ENCODE measurements at places on chromosomes 12 and 14.

DNA sequence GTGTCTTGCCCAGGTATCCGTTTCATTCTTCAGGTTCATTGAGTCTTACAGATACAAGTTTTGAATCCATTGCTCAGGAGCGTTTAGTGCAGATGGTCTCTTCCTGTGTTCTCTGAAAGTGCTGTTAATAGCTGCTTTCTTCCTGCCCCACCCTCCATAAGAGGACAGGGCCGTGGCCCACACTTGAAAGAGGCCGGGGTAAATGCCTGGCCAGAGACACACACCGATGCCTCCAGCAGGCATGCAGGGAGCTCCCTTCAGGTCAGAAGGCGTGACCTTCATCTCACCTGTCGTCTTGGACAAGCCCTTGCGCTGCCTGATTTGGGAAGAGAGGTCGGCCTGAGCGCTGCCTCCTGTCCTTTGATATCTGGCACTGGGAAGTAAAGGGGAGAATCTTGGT is 11.6 kb downstream of the PRKAB1 start:
- DNase-seq: no peak

DNA sequence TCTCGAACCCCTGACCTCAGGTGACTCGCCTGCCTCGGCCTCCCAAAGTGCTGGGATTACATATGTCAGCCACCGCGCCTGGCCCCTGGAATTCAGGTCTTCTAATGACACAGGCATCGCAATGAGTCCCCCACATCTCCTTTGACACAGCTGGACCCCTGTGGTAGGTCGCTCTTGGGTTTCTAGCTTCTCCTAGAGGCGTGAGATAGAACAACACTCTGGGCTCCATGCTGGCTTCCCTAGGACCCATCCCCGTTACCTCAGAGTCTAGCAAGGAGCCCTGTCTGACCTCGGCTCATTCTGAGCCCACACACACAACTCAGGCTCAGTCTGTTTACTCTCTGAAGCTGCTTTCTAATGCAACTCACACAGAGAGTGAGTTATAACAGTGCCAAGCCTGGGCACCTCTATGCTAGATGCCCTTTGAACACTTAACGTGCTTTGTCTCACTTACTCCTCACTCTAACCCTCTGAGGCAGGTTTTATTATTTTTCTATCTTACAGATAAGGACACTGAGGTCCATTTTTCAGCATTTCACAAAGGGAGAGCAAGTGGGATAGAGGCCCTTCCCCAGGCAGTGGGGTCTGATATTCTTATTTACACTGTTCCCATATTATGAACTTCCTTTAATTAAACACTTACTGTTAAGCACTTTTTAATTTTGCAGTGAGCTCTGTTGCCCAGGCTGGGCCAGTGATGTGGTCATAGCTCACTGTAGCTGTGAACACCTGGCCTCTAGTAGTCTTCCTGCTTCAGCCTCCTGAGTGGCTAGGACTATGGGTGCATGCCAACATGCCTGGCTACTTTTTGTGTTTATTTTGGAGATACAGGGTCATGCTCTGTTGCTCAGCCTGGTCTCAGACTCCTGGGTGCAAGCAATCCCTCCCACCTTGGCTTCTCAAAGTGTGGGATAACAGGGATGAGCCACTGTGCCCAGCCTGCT is 40.6 kb upstream of the RBM19 start:
- DNase-seq: no peak

- DNase-seq: peak; percentile 60
Observed at GRCh38 chr12:94458877-94459727, 565 bp downstream of the CEP83 start.

DNA sequence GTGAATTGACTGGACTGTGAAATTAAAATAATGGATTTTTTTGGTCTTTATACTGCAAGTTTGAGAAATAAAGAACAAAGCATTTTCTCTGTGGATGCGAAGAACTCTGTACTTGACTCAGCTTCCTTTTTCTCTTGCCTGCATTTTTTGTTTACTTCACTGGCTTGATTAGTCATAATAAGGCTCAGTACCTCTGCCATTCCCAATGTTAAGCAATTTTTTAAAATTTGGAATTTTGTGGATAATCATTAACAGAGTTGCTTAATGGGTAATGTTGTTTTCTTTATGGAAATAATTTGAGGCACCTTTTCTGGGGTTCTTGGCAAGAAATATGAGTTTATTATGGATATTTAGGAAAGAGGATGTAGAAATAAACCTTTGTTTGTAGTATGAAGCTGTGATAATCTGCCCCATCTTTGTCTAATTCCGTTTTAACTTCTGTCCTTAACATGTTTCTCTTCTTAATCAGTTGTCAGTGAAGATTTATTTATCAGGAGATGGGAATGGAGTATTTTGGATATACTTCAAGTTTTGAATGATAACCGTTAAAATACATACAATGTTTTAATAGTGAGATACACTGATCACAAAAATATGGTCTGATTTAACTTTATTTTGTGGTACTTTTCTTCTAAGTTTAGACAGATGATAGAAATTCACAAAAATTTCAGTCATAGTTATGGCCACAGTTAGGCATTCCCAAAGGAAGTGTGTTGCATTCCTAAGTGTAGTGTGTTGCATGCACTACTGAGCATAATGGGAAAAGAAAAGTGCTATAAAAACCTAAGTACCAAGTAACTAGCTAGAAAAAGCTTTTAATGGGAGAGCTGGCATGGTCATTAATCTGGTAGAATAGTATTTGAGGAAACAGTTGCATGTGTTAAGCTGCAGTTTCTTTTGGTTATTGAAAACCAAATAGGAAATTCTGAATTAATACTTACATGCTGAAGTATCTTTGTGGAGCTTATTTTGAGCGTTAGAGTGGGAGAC is 27.7 kb downstream of the WNK1 start:
- DNase-seq: no peak

- no peak for DNase-seq
Observed at GRCh38 chr12:73421832-73422231, 1115.8 kb upstream of the ATXN7L3B start.

GRCh38 chr14:87805315-87805723 is 187.7 kb downstream of the GALC start:
- no peak for DNase-seq

DNA sequence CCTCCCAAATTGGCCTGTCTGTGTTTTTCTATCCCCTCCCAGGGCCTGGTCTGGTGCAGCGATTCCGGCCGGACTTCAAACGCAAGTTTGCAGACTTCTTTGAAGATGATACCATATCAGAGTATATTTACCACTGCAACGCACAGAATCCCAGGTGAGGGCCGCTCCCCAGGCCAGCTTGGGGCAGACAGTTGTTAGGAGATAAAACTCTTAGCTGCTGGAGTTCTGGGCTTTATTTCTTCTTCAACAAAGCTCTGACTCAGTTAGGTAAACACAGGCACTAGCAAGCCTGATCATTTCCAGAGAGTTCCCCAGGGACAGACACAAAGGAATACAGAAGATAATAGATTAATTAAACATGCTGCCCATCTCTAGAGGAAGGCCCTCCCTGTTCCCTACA is 8.3 kb downstream of the ABHD4 start:
- DNase-seq: peak; percentile 48

DNA sequence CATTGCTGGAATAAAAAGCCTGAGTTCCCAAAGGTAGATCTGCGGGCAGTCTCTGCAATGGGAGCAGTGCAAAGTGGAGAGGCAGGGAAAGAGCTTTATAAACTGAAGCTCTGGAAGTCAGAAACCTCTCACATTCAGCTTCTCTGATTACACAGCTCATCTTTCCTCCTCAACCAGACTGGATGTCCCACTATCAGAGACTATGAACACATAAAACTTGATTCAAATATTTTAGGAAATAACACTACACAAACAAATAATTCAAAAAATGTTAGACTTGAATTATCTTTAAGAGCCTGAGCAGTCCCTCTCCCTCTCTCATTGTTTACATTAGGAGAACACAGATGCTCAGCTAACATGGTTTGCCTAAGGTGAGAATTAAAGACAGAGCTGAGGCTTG is 72.9 kb downstream of the DENND5B start:
- peak; percentile 3 for DNase-seq

- peak; percentile 59 for DNase-seq
Observed at GRCh38 chr14:25150934-25151790, 101.2 kb upstream of the STXBP6 start.

GRCh38 chr12:105167346-105167745 is 59.8 kb downstream of the WASHC4 start:
- no peak for DNase-seq

DNA sequence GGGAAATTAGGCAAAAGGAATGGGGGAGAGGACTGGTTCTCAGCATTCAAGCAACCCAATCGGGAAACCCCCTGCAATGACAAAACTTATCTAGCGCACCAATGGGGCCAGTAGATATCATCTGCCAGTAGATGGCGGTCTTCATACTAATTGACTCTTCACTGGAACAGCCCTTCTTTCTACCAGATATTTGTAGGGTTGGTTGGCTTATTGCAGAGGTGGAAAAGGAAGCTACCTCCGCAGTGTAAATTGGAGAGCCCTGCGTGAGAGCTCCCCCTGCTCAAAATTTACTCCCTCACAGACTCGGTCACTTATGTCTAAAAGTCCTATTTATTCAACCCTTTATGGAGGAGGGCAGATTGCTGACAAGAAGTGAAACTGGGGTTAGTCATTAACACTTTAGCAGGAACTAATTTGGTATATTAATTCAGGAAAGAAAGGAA is 166.1 kb upstream of the CCND2 start:
- no peak for DNase-seq

- DNase-seq: no peak
Observed at GRCh38 chr12:28941248-28941647, 207.8 kb upstream of the FAR2 start.

- DNase-seq: no peak
Observed at GRCh38 chr14:63633801-63634200, 7.9 kb downstream of the WDR89 start.

DNA sequence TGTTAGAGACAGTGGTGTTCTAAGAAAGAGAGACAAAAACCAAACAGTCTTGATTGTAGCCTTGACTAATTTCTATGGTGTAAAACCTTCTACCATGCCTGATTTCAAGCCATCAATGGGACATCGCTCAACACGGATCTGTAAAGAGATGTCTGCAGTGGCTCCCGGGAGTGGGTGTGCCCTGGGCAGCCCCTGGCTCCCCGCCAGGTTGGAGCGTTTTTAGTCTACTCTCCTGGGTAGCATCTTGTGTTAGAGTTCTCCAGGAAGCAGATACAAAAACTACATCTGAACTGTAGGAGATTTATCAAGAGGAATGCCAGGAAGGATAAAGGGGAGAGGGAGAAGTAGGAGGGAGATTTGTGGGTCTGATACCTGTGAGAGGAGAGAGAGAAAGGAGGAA is 1212.9 kb downstream of the BCL11B start:
- DNase-seq: peak; percentile 16

DNA sequence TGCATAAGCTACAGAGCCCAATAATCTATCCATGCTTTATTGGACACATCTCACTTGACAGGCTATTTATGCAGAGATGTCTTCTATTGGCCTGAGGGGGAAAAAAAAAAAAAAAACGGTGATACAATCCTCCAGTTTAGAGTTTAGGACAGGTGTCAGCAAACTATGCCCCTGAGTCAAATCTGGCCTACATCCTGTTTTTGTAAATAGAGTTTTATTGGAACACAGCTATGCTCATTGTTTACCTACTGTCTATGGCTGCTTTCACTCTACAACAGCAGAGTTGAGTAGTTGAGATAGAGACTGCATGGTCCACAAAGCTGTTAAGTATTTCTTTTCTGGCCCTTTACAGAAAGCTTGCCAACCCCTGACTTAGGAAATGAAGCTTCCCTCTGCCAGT is 403.1 kb downstream of the C12orf75 start:
- DNase-seq: peak; percentile 66

GRCh38 chr14:97866195-97866594 is 1069.0 kb downstream of the VRK1 start:
- no peak for DNase-seq

- DNase-seq: no peak
Observed at GRCh38 chr14:83744891-83745290, 1785.1 kb upstream of the FLRT2 start.

- peak; percentile 44 for DNase-seq
Observed at GRCh38 chr12:102959391-102959790, 1.9 kb downstream of the ASCL1 start.

DNA sequence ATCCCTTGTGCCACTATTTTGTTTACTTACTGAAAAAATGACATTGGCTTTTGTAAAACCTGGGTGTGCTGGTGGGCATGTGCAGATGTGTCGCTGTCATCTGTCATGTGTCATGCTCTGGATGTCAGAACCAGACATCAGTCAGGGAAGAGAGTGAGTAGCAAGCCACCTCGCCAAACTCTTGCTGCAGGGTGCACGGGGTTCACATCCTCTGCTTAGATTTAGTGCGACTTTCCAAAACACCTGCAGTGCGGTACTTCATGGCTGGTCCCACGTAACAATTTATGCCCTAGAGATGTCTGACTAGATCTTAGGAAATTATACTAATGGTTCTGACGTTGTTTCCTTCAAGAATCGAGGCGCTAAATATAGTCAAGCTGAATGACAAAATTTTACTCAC is 106.7 kb downstream of the CRADD start:
- no peak for DNase-seq

DNA sequence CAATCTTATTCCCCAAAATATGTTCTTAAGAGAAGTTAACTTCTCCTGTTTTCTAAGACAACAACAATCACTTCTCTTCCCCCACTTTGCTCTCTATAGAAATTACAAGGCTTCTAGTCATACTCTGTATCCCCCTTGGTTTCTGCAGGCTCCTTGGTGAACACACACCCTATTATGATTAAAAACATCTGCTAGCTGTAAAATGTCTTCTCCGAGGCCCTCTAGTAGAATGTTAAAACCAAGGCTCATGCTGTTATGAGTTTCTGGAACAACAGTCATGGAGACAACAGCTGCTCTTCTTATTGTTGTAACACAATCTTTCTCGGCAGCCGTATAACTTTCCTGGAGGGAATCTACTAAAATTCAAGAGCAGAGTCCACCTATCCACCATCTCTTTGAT is 397.5 kb upstream of the CCDC196 start:
- DNase-seq: no peak

DNA sequence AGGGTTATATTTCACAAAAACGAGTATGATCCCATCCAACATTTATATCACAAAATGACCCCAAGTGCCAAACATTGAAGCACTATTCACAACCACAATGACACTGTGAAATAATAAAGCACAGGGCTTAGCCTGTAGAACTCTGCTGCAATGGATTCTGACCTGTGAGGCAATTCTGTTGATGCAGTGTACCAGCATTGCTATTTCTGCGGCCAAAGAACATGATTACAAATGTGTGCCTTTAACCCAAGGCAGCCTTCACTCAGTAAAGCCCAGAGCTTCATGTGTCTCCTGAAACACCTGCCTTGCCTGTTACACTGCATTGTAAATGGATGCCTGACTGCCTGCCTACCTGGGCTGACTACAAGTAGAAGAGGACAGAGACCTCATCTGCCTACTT is 158.0 kb downstream of the PPM1H start:
- no peak for DNase-seq

- no peak for DNase-seq
Observed at GRCh38 chr14:24110060-24110459, 4.5 kb upstream of the DCAF11 start.

GRCh38 chr12:118190266-118190665 is 54.3 kb downstream of the PEBP1 start:
- DNase-seq: no peak

DNA sequence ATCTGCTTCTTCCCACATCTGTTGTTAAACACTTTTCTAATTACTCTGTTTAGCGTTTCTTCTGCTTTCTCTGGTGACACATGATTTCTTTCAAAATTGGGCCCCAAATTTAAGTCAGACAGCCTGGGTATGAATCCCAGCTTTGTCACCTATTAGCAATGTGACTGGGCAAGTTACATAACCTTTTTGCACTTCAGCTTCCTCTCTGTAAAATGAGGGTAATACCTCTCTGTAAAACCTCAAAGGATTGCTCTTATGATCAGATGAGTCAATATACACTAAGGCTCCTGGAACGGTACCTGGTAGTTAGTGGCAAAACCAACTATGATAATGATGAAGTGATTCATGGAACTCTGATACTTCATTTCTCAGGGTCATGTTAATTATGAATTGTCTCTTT is 33.0 kb downstream of the E2F7 start:
- no peak for DNase-seq
